ENCODE measurements at places on chromosomes 3 and 15.

DNA sequence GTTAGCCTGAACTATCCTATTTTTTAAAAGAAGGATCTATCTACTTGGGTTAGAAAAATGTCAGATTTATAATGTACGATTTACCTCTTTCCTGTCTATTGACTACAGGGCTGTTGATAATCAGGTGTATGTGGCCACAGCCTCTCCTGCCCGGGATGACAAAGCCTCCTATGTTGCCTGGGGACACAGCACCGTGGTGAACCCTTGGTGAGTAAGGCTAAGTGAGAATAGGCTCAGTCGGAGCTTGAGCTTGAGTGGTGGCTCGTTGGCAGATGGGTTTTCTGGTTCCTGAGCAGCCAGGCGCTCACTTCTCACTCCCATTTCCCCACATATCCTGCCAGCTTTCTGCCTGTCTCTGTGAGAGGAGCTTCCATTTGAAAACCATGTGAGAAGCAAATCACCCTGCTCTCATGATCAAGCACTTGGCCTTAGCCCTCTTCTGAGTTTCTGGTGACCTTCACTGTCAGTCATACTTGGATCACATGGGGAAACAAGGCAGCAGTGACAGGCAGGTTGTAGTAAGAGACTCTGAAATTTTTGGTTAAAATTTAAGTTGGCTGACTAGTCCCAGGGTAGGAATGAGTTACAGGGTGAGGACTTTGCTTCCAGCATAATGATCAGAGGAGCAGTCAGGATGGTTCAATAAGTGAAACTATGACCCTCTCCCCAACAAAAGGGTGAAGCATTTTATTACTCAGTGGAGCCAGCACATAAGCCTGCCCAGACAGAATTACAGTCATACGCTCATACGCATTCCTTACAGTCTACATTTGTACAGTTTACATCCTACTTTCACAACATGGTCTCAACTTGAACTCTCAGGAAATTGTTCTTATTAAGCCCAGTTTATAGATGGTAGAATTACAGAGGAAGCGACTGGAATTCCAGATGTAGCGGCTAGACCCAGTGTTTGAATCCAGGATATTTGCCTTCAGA lies 18.0 kb downstream of the NIT2 start:
- no peak for DNase-seq

DNA sequence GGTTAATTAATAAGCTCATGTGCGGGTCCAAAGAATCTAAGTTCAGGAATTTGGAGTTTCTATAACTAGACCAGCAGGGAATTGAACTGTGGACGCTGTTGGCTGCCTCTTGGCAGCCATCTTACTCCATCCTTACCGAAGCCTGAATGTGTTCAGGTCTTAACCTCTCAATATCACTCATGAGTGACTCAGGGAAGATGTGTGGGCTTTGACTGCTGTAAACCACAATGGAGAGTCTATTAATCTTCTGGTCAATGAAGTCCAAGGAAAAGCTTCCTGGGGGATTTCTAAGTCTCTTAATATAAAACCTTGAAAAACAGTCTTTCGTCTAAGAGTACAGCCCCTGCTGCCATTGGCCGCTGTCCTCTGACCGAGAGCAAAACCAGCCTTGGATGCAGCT lies 46.7 kb upstream of the OXTR start:
- no peak for DNase-seq

GRCh38 chr15:95018888-95019545 lies 787.7 kb downstream of the MCTP2 start:
- DNase-seq: no peak

DNA sequence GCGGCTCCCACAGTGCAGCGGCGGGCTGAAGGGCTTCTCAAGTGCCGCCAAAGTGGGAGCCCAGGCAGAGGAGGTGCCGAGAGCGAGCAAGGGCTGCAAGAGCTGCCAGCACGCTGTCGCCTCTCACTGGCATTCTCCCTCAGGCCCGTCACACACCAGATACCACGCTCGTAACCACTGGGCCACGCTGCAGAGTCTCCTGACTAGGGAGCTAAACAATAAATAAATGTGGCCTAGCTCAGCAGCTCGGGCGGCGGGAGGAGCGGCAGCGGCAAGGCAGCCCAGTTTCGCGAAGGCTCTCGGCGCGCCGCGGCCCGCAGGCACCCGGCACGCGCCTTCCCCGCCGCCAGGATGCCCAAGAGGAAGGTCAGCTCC lies 55.9 kb upstream of the FAM174B start:
- no peak for DNase-seq

GRCh38 chr3:100270215-100270583 lies 9.4 kb downstream of the TBC1D23 start:
- DNase-seq: no peak

DNA sequence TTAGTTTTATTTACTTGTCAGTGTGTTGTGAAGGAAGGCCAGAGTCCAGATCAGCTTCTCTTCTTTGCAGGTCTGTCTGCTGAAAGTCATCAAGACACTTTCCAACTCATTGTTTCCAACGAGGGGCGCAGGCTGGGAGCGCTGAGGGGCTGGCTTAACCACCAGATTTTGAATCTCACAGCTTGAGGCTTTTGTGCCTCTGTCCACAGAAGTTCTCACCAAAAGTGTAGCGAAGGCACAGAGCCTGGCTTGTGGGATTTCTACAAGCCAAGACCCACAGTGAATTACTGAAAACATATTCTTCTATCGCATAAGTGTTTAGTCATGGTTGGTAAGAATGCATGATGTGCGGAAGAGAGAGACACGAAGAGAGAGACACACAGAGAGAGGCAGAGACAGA lies 35.2 kb downstream of the BHLHE40 start:
- DNase-seq: no peak

GRCh38 chr3:10549617-10550230 lies 44.3 kb upstream of the ATP2B2 start:
- DNase-seq: no peak

GRCh38 chr15:74208901-74209559 lies 6.4 kb upstream of the STRA6 start:
- no peak for DNase-seq

GRCh38 chr15:26023231-26023630 lies 160.1 kb upstream of the ATP10A start:
- DNase-seq: no peak

DNA sequence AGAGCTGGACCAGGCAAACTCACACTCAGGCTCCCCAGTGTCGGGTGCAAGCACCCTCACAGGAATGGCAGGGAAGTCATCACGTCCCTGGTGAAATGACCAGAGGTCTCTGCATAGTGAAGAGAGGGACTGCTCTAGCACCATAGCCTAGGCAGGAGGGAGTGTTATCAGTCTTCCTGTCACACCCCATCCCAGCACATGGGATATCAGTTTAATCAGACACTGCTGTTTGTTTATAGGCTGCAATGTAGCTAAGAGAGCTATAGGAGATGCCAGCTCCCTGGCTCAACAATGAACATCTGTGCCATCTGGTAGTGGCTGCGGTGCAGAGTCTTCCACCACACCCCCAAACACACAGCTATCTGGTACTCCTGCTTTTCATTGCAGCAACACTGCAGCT lies 776.6 kb downstream of the ZNF385D start:
- no peak for DNase-seq

GRCh38 chr3:22621205-22621809 lies 581.8 kb upstream of the UBE2E2 start:
- no peak for DNase-seq

DNA sequence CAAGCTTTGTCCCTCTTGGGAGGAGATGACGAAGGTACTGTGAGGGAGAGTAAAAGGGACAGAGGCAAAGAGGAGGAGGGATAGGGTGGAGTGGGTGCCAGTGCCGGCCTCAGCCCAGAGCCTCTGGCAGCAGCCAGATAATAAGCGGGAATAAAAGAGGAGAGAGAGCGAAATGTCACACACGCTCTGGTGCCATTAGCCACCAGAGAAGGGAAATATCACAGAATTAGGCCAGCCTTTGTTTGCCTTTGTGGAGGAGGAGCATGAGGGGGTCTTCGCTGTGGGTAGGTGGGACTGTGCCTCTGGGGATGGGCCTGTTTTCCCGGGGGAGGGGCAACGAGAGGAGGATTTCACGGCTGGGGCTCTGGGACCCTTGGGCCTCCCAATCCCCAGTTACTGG lies 67.8 kb downstream of the LINGO1 start:
- DNase-seq: no peak

- DNase-seq: no peak
These were observed 25.4 kb downstream of the KIF7 start for GRCh38 chr15:89629829-89630228.

GRCh38 chr15:73754461-73754860 lies 1.3 kb upstream of the INSYN1 start:
- no peak for DNase-seq

DNA sequence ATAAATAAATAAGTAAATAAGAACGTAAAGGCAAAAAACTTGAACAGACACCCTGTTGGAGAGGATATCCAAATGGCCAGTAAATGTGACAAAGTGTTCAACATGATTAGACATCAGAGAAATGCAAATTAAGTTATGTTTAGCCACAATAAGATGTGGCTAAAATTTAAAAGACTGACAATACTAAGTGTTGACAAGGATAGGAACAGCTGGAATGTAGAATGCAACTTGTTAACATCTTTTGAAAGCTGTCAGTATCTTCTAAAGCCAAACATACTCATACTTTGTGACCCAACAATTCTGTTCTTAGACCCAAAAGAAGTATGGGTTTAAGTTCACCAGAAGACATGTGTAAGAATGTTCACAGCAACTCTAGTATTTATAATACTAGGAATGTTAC lies 197.1 kb downstream of the ITPR1 start:
- no peak for DNase-seq

DNA sequence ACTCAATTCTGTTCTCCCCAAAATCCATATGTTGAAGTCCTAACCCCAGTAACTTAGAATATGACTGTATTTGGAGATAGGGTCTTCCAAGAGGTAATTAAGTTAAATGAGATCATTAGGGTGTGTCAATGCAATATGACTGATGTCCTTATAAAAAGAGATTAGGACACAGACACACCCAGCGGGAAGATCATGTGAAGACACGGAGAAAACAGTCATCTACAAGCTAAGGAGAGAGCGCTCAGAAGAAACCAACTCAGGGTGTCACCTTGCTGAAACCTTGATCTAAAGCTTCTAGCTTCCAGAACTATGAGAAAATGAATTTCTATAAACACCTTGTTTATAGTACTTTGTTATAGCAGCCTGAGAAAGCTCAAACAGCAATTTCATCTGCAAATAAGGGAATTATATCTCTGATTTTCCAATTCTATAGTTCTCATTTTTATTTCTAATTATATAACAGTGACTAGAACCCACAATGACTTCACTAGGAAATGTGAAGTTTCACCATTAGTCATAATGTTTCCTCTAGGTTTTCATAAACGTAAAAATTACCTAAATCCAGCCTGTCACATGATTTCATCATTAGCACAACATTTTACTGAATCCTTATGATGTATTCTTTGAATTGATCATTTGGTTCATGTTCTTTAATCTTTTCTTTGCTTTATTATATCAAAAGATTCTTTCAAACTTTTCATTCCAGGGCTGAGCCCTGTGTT lies 459.1 kb upstream of the MDFIC2 start:
- no peak for DNase-seq

- no peak for DNase-seq
These were observed 170.3 kb downstream of the ZPLD1 start for GRCh38 chr3:102605153-102605552.

GRCh38 chr15:55282284-55282833 lies 7.3 kb downstream of the RAB27A start:
- no peak for DNase-seq

GRCh38 chr3:105527949-105528348 lies 161.2 kb downstream of the ALCAM start:
- no peak for DNase-seq

DNA sequence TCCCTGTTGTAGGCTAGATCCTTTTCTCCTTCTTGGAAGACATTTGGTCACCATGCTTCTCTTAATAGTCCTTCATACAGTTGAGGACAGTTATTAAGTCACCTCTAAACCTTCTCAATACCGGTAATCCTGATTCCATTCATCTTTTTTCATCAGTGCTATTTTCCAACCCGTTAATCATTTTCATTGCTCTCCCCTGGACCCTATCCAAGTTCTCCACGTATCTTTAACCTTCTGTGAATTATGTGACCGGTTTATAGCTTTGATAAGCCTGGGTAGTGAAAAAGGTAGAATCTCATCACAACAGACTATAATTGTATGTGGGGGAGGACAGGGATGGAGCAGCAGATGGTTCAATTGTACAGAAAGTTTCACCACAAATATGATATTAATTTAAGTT lies 168.5 kb downstream of the MECOM start:
- DNase-seq: no peak

- DNase-seq: no peak
These were observed 3.4 kb upstream of the SELENOT start for GRCh38 chr3:150599611-150600297.

DNA sequence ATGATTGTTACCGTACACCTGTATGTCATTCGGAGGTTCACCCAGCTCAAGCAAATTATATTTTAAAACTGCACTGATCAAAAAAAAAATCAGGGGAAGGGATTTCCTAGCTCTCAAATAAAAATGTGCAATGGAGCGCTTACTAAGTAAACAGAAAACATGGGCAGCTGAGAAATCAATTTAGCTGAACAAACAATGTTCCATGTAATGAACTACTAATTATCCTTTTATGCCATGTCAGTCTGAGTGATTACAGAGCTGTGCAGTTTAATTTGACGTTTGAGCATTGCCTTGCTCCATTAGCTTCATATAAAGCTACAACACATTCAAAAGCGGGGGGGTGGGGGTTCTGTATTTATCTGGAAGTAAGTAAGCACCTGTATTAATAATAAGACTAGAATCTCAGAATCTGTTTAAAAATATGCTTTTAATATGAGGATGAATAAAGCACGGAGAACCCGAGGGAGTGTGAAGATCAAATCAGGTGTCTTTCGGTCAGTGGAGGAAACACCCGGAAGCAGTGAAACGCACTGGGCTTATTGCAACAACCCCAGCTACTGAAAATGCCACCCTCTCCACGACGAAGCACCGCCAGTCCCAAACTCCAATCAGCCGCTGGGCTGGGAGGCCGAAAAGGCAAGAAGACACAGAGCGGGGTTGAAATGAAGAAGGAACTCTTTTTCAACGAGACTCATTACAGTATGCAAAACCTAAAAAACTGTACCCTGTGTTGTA lies 196.5 kb upstream of the ATP11B start:
- DNase-seq: no peak

DNA sequence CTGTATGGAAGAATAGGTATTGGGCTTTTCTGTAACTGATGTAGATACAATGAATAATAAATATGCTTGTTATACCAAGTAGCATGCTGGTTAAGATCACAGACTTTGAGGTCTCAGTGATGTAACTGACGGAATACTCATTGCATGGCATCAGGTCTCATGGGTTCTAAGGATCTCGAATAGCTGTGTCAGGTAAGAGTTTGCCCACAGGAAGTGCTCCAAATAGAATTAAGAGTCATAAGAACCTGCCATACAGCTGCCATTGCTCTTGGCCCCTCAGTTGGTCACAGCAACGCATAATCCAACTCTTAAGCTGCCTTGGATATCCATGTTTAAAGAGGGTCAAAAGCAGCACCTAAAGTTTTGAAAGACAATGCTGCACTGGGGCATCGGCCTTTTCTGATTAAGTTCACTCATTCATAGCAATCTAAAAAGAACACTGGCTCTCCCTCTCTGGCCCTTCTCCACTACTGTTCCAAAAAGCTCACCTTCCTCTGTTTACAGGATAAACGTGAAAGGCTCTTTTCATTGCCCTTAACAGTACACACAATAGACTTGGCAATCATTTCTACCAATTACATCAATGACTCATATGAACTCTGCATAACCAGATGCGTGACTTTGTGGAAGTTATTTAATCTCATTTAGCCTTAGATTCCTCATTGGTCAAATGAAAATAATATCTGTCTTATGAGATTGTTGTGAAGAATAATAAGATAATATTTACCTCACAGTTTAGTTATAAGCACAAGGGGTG lies 74.6 kb downstream of the ZBTB20 start:
- no peak for DNase-seq

All from SK-N-MC (cell line).